ENCODE measurements at places on chromosomes 3 and 15.

DNA sequence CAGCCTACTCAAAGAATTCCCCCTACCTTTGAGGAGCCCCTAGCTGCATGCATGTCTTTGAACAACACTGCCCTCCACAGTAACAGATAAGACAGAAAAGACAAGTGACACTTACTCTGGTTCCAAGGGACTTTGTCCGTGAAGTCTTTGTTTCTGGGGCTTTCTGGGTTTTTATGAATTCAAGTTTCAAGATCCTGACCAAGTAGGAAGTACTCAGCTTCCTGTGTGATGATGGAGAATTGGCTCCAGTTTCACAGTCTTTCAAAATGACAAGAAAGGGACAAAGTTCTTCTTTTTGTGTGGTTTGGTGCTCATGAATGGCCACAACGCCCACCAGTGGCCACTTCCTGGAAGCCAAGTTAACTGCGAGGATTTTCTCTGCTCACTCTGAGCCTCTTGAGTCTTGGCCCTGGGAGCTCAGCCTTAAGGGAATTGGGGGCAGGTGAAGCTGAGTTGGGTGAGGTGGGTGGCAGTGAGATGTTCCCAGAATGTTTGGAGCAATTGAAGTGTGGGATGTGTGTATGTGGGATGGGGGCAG is at the start of gene CCR1:
Gene CCR1 (minus strand): TSS at position 147 of the 538 bp plus-strand sequence. CDS start 4,000 bp downstream, outside the sequence.
- DNase-seq, result peak; percentile 52

- DNase-seq, result no peak
Measured at GRCh38 chr3:72105306-72105705, 320.4 kb upstream of the PROK2 start.

DNA sequence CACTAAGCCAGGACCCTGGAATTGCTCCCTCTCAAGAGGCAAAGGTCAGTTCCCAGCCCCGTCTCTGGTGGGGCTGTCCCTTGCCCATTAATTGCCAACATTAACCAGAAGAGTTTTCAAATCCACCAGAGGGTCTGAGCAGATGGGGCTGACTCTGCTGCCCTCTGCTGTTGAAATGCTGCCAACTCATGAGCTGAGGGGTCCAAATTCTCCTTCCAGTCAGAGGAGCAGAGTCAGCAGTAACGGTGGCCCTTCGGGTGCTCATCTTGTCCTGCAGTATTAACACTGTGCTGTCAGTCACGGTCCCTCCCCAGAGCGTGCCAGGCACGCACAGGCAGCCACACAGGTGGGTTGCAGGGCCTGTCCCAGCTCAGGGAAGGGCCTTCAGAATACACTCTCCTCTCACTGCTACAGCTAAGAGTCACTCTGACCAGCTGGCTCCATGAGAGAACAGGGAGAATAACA is 10.7 kb upstream of the SPTBN5 start:
- peak; percentile 63 for DNase-seq

DNA sequence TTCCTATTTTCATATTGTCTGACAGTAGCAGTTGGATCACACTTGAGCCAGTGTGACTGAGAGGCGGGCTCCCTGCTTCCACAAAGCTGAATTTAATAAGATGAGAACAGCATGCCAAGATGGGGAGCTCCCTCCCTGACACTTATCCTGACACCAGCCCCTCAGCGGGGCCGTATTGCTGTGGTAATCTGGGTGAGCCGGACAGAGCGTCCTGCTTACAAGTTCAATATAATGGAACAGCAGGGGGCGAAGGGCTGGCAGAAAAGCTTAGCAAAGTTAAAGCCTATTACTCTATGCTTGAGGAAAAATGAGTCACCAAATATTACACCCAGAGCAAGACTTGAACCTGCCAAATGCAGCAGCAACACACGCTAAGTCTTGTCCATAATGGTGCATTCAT is 163.8 kb upstream of the CMC1 start:
- no peak for DNase-seq

DNA sequence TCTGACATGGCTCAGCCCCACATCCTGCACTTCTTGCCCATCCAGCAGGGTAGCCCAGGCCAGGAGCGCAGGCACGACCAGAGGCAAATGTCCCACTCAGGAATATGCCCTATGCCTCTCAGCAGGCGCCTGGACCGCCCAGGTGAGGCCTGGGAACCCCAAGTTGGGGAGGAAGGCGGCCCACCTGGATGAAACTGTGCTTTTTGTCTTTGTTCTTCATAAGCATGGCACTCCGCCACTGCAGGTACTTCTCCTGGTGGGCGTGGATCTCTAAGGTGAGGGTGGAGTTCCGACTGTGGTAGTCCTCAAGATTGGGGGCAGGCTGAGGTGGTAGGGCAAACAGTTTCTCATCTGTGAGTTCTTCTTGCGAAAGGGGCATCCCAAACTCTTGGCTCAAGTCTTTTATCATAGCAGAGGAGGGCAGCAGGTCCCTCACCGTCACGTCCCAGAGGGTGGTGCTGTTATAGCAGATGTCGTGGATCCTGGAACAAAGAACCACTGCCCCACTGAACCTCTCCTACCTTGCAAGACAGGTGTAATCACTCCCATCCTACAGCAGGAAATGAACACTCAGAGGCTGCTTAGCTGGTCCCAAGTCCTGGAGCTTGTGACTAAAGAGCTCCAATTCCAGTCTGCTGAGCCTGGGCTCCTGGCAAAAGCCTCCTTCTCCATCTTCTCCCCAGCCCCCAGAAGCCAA is 53.2 kb downstream of the ACAD9 start:
- DNase-seq, result no peak

DNA sequence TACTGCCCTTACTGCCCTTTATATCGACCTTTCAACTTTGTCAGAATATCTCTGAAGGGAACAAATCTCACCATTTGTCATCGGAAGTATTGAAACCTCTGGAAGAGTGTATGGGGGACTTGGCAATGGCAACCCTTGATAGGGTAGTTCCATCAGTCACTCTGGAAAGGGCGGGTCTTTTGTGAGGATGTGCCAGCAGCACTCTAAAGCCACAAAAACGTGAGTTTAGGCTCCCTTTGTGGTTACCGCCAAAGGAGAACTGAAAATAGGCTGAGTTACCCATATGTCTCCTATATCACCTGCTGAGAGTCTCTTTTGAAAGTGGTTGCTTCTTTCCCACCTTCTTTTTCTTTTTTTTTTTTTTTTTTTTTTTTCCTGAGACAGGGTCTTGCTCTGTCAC is 296.8 kb upstream of the CHRM5 start:
- DNase-seq, result no peak

GRCh38 chr15:50350621-50351020 is 4.4 kb downstream of the GABPB1 start:
- DNase-seq, result no peak

DNA sequence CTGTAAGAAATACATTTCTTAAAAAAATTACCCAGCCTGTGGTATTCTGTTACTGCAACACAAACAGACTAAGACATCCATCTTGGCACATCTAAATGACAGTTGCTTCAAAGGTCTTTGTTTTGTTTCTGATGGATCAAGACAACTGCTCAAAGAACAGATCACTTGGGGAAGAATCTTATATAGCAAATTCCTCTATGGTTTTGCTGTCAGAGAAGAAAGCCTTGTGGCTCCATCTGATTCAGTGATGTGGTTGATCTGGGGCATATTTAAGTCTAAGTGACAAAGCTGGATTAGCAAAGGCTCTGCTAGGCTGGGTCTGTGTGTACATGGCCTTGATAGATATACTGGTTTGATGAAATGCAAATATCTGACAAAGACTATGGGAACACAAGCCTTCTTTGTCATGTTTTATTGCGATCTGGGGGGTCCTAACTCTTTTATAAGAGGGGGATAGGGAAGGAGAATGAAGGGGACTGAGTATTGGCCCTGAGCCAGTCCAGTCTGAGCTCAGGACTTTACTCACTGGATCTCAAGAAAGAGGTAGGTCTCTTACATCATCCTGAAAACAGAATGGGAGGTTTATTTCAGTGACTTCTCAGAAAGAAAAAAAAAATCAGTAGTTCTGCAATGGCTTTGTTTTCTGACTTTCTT is 14.3 kb upstream of the LIMD1 start:
- DNase-seq, result no peak

GRCh38 chr3:71172189-71172588 is 411.3 kb downstream of the FOXP1 start:
- no peak for DNase-seq

DNA sequence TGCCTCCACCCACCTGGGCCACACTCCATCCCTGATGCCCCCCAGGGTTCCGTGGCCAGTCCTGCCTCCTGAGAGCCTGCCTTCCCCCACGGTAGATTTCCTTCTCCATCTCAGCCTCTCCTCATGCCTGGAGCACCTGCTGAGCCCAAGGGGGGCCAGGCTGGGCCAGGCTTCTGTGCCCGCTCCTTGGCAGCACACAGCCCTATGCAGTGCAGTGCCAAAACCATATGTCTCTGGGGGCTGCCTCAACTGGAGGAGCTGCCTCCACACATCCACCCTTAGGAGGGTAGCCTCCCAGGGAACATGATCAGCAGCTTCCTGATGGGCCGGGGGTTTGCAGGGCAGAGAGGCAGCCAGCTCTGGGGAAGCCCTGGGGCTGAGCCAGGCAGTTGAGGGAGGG is 24.6 kb upstream of the GATA2 start:
- no peak for DNase-seq

GRCh38 chr3:53551324-53551723 is 56.9 kb downstream of the CACNA1D start:
- DNase-seq, result no peak

- DNase-seq, result peak; percentile 72
Measured at GRCh38 chr3:18712713-18713576, 287.8 kb upstream of the SATB1 start.

DNA sequence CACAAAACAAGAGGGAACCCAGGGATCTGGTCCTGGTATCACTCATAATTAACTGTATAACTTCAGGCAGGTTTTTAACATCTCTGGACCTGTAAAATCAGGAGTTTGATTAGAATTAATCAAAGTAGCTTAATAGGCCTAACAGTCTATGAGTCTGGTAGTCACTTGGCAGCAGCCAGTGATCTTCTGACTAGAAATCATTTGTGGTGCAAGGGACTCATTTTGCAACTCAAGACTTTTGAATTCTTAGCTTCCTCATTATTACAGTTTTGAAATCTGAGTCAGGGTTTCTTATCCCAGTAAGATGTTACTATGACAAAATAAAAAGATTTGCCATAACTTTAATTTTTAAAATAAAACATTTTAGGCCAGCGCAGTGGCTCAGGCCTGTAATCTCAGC is 70.8 kb downstream of the TMCC1 start:
- DNase-seq, result no peak

- no peak for DNase-seq
Measured at GRCh38 chr15:92510163-92510882, 116.6 kb downstream of the ST8SIA2 start.

DNA sequence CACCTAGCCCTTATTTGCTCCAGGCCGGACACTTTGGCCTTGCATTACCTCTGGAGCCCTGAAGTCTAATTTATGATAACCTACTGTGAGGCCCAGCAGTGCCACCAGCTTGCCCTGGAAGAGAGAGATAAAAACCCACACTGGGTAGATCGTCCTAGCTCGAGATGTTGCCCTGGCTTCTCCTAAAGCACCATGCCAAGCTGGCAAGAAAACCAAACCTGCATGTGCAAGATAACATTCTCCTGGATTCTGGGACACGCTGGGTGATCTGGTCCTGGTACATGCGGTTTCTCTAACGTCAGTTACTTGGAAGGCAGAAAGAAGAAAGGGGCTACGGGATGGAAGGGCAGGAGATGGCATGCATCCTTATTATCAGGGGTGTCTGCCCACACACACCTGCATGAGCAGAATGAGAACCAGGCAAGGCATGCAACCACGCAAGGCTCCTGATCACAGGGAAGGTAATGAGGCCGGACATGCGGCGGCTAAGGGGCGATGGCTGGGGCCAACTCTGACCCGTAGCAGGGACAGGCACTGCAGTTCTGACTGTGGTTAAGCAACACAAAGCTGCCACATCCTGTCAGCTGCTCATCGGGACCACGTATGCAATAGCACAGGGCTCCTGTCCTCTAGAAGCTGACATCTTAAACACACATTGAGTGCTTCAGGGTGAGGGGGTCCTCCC is 73.0 kb downstream of the OXNAD1 start:
- peak; percentile 50 for DNase-seq

GRCh38 chr3:11603628-11604027 is 40.1 kb downstream of the VGLL4 start:
- no peak for DNase-seq

- DNase-seq, result no peak
Measured at GRCh38 chr3:72289692-72290071, 504.7 kb upstream of the PROK2 start.

- DNase-seq, result peak; percentile 60
Measured at GRCh38 chr3:53109190-53109589, 21.0 kb downstream of the RFT1 start.

- no peak for DNase-seq
Measured at GRCh38 chr3:27728195-27729087, 6.3 kb upstream of the EOMES start.

- no peak for DNase-seq
Measured at GRCh38 chr3:171377859-171378258, 82.3 kb downstream of the TNIK start.

DNA sequence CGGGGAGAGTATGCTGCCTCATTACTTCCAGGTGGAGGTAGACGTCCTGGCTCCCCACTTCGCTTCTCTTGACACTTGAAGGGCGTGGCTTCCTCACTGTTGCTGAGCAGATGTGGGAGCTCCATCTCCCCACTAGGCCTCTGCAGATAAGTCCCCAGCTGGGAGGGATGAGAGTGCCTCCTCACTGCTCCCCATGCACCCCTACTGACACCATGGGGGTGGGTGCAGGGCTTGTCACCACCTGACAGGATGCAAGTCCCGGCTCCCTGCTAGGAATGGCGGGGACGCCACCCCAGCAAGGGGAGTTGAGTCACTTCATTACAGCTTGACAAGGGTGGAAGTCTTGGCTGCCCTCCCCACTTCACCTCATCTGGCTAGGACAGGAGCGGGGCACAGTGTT is 36.8 kb upstream of the ATG7 start:
- DNase-seq, result no peak

- no peak for DNase-seq
Measured at GRCh38 chr3:183259621-183260020, 6.6 kb downstream of the B3GNT5 start.

GRCh38 chr3:156747046-156747445 is 72.7 kb downstream of the TIPARP start:
- DNase-seq, result no peak

- DNase-seq, result no peak
Measured at GRCh38 chr15:64844576-64845145, 2.9 kb downstream of the PLEKHO2 start.

- no peak for DNase-seq
Measured at GRCh38 chr3:172315401-172316091, 132.7 kb downstream of the GHSR start.

- DNase-seq, result no peak
Measured at GRCh38 chr15:77457191-77457904, 36.7 kb downstream of the HMG20A start.

- peak; percentile 66 for DNase-seq
Measured at GRCh38 chr15:70142322-70143191, 44.8 kb upstream of the TLE3 start.

All from stimulated activated CD4-positive, alpha-beta T cell treated with anti-CD3 and anti-CD28 coated beads, Interleukin-1b, Interleukin-23, amount 100 ng/mL, for 48 hours (primary cell).